Neural progenitor cell (in vitro differentiated cells): ENCODE measurements at places on chromosomes 6 and 20.

DNA sequence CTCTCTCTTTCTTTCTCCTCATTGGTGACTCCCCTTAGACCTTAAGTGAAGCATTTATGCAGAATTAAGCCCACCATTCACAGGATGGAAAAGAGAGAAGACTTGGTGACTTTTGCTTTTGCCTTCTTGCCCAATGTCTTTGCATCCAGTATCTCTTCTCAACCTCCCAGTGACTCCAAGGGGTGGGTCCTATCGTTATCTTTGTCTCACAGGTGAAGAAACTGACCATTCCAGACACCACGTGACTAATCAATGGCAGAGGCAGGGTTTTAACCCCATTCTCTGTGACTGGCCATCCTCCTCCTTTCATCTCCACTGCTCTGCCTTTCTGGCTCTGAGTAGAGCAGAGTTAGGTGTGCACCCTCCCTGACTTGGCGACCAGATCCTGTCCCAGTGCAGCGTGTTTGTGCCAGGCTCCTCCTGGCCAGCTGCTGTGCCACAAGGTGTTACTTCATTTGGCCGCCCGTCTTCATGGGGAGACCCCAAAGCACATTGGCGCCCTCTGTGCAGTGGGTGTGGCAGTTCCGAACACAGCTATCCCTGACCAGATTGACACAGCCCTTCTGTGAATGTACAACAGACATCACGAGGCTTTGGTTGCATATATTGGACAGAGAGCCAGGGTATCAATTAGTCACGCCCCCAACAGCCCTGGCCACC lies 501.3 kb downstream of the CD83 start:
- H3K27me3 ChIP-seq: no peaks in the 10 kb centered on the region
- DNase-seq: no peak
- H3K27ac ChIP-seq: no peak overlapping the region
- no peaks in the 10 kb centered on the region for H3K36me3 ChIP-seq
- peaks cover 22% of the 10 kb centered on the region for H3K4me1 ChIP-seq

DNA sequence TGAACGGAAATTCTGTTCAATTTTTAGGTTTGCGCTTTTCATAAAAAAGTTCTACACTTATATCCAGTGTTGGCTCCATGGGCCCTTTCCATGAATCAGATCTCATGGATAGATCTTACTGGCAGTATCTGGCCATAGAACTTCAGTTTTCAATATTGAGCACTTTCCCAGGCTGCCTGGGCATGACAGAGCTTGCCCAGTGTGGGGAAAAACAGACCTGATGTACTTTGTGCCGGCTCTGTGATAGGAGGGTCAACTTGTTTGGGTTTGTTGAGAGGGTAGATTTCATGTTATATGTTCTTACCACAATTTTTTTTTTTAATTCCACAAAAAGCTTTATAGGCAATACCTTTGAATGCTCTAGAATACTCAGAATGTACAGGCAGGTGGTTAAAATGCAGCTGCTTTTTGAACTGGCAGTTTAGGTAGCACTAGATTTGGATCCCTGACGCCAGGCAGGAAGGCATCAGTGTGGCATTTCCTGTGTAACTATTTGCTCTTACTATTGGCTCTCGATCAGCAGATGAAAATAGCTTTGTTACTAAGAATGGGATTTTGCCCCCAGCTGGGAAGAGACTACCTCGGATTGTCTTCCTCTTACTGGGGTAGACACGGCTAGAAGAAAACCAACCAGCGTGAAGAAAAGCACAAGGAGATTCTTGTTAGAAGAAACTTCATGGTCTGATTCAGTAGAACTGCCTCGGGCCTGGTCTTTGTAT lies 404.9 kb upstream of the SOX4 start:
- H3K4me1 ChIP-seq: peaks cover 53% of the 10 kb centered on the region
- H3K4me3 ChIP-seq: no peak overlapping the region
- no peaks in the 10 kb centered on the region for H3K36me3 ChIP-seq
- no peak for DNase-seq
- peak overlapping the region; percentile 74 for H3K27ac ChIP-seq

DNA sequence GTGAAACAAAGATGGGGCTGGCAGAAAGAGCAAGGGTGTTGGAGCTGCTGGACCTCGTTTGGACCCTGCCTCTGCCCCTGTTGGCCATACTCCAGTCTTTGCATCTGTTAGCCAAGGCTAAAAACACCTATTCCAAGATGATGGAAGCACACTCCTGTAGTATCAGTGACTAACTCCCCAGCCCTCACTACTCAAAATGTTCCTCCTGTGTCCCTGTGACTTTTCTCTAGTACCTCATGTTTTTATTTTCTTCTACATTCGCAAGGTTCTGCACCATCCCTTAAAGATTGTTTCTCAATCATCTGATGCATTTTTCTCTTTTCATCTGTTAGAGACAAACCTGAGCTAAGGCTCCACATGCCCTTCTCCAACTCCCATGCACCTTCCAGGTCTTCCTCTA lies 8.9 kb downstream of the PERP start:
- no peak for DNase-seq
- H3K4me3 ChIP-seq: no peak overlapping the region
- peaks cover 3% of the 10 kb centered on the region for H3K36me3 ChIP-seq
- H3K27ac ChIP-seq: no peak overlapping the region
- H3K4me1 ChIP-seq: no peaks in the 10 kb centered on the region

GRCh38 chr6:10408457-10408856 lies 6.4 kb downstream of the TFAP2A start:
- no peaks in the 10 kb centered on the region for H3K36me3 ChIP-seq
- H3K27me3 ChIP-seq: peaks cover 98% of the 10 kb centered on the region
- H3K4me1 ChIP-seq: peaks cover 20% of the 10 kb centered on the region
- no peak for DNase-seq
- no peak overlapping the region for H3K27ac ChIP-seq
- no peak overlapping the region for H3K4me3 ChIP-seq

- no peaks in the 10 kb centered on the region for H3K36me3 ChIP-seq
- no peak overlapping the region for H3K27ac ChIP-seq
- peaks cover 3% of the 10 kb centered on the region for H3K4me1 ChIP-seq
- no peaks in the 10 kb centered on the region for H3K27me3 ChIP-seq
- no peak for DNase-seq
- H3K4me3 ChIP-seq: no peak overlapping the region
Observed at GRCh38 chr6:111829998-111830397, 43.3 kb downstream of the FYN start.

DNA sequence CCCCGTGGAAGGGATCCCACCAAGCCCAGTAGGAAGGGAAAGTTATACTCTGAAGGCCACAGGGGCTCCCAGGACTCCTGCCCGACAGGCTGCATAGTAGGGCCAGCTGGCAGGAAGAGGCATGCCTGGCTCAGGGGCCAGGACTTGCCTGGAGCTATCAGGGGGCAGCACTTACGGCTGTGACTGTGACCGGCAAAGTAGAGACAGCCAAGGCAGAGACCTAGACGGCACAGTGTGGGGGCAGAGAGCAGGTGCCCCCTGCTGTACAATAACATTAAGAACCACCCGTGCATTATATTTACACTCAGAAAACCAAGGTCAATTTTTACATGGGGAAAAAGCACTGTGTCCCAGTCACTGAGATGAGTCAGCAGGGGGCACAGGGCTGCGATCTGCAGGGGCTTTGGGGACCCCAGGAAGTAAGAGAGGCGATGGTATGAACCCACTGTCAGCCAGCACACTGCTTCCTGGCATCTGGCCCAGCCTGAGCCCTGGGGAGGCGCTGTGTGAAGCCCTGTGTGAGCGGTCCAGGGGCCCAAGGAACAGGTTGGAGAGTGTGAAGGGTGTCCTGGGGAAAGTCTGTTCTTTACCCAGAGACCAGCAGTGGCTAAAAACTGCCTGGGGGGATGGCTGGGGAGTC lies 9.9 kb downstream of the CCDC167 start:
- no peak overlapping the region for H3K27ac ChIP-seq
- H3K36me3 ChIP-seq: no peaks in the 10 kb centered on the region
- H3K4me1 ChIP-seq: peaks cover 47% of the 10 kb centered on the region
- H3K4me3 ChIP-seq: no peak overlapping the region
- DNase-seq: no peak

DNA sequence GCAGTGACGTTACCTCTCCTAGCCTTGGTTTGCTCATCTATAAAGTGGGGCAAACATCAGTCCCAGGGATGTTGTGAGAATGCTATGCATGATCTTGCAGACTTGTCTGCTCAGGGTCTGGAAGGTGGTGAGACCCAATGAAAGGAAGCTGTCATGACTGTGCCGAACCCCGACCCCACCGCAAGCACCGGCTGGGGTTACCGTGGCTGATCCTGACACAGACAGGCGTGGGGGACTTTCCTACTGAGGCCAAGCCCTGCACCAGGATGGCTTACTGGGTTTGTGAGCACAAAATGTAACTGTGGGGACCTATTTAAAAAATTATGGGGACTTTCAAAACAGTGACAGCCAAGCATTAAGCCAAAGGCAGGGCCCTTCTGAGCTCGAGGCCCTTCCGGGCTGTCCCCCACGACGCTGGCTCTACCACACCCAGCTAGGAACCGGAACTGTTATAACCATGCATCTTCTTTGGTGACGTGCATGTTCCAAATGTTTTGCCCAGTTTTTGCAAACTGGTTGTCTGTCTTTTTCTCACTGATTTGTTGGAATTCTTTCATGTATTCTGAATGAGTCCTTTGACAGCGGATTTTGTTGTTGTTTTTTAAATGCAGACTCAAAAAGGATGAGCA lies 76.6 kb upstream of the PMEPA1 start:
- no peaks in the 10 kb centered on the region for H3K27me3 ChIP-seq
- no peak overlapping the region for H3K27ac ChIP-seq
- no peak for DNase-seq
- no peak overlapping the region for H3K4me3 ChIP-seq
- H3K4me1 ChIP-seq: no peaks in the 10 kb centered on the region
